ENCODE measurements at places on chromosomes 4 and X.

DNA sequence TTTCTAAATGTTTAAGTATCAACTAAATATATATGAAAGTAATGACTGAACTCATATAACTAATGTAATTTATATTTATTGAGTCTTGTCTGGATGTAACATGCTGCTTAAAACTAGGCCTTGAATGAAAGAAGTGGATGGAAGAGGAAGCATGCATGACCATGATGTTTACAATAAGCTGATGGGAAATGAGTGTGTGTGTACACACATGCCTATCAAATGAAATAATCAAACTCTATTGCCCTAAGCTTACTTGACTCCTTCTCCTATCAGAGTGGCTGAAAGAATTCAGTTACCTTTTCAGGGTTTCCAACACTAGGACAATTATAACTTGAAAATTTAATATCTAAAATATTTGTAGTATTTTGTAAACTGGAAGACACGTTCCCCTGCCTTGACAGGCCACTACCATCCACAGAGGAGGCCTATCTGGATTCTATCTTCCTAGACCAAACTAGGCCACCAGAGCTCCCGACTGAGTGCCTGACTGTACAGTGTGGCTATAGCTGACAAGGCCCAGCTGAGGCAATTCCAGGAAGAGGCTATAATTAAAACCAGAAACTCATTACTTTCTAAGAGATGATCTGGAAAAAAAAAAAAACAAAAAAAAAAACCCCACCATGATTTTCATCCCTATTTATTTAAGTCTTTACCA is 7.6 kb downstream of the ARSJ start:
- no peak for DNase-seq

DNA sequence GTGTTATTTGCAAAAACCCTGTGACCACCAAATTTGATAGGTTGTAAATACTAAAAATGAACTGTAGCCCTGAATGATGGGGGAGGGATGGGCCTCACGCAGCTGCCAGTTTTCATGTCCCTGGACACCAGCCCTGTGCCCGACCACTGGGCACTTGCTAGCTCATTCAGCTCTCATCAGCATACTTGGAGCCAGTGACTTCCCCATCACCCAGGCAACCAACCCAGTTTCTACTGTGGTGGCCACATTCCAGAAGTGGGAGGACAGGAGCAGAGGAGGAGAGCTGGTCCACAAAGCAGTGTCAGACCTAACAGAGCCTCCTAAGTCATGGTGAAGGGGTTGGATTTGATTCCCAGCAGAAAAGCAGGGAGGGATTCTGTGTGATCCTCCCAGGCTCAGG is 128.2 kb downstream of the CPEB2 start:
- no peak for DNase-seq

DNA sequence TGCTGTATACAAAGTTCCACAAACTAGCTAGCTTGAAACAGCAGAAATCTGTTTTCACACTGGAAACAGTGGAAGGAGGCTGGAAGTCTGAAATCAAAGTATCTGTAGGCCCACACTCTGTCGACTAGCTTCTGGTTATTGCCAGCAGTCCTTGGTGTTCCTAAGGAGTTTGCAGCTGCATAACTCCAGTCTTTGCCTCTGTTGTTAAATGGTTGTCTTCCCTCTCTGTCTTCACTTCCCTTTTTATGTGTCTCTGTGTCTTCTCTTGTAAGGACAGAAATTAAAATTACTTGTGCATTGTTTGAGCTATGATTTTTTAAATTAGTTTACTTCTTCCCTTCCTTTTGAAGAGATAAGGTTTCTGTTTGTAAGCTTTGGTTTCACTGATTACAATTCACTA is 8.2 kb downstream of the MTHFD2L start:
- no peak for DNase-seq

DNA sequence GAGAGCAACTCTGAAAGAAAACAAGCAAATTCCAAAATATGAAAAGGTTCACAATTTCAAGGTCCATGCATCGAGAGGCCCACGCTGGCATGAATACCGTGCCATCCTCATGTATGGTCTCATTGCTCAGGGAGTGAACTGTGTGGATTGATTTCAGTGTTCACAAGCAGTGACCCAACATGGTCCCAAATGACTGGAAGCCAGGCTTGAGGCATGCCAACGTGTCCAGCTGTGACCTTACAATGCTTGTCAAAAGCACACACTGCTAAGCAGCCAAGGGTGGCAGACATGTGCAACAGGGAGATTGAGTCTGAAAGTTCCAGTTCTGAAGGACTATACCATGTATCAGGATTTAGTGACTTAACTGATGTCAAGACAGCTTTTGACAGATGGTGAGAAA is 58.7 kb upstream of the CLDN24 start:
- DNase-seq: no peak

- DNase-seq: no peak
Observed at GRCh38 chrX:639151-639550, 8.6 kb downstream of the SHOX start.

GRCh38 chr4:141036786-141037185 is 96.5 kb downstream of the RNF150 start:
- DNase-seq: no peak

DNA sequence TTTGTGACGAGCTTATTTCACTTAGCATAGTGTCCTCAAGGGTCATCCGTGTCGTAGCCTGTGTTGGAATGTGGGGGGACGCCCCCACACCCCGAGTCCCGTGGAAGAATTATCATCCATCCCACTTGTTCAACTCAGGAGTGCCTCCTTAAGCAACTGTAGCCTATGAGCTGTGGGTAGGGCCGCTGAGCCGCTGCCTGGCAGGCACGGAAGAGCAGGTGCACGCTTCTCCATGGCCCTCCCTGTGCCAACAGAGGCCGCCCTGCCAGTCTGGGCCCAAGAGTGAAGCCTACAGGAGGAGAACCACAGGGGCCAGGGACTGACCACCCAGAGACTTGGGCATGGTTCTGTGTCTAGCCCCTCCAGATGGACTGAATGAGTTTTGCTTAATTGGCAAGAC is 2.3 kb upstream of the RGS12 start:
- DNase-seq: no peak

Data from adrenal gland (tissue), 19 donors.